ENCODE measurements at places on chromosomes 3 and 15.

DNA sequence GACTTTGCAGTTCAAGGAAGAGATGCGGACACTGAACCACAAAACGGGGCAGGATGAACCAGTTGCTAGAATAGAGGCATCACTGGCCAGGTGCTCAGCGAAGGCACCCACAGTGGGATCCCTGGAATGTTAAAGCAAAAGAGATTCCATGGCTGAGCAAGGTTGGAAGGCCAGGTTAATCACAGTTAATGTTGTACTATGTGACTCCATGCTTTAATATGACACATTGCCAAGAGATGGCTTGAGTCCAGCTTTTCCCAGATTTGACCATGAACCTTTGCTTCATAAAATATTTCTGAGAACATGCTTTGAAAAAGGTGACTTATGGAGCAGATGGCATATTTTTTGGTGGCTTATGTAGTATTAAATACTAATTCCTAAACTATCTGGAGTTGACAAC, 76.2 kb upstream of the CMTM7 start:
- DNase-seq = no peak

DNA sequence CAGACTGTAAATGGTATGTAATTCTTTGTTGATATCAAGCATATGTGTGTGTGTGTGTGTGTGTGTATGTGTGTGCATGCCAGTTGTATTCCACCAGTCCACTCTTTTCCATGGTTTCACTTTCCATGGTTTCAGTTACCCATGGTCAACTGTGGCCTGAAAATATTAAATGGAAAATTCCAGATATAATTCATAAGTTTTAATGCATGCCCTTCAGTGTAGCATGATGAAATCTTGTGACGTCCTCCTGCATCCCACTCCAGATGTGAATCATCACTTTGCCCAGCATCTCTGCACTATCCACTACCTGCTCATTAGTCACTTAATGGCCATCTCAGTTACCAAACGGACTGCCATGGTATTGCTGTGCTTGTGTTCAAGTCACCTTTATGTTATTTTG, 215.9 kb downstream of the GBE1 start:
- DNase-seq = no peak

DNA sequence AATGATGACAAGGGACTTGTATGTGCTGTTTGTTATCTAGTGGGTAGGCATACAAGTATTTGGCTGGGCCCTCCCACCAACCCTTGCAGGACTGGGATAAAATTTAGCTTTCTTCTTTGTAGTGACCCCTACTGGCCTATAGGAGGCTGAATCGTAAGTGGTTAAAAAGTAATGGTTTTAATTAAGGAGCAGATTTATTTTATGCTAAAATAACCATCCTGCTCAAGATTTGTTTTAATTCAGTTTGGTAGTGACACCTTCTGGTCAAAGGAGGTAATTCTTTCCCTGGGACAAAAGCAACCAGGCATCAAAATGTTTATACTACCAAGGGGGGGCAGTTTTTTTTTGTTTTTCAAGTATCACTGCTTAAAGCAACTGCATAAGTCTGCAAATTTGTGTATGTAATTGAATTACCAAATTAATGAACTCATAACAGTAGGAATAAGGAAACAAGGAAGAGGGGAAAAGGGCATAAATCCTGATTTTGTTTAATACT, 70.7 kb downstream of the TOP2B start:
- no peak for DNase-seq

DNA sequence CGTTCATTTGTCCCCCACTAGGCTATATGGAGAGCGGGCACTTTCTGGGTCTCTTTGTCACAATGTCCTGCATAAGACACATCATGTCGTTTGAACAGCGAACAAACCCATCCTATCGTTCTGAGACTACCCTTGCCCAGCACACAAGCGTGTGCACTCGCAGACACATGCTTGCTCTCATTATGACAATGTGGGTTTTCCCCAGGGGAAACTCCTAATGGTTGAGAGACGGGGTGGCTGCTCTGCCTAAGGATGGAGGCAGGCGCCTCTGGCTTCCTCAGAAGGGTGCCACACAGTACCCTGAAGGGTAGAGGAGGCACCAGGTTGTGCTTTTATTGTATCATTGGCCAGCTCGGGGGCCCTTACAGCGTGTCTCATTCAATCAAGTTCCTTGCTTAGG, 51.0 kb upstream of the MYZAP start:
- DNase-seq = no peak

DNA sequence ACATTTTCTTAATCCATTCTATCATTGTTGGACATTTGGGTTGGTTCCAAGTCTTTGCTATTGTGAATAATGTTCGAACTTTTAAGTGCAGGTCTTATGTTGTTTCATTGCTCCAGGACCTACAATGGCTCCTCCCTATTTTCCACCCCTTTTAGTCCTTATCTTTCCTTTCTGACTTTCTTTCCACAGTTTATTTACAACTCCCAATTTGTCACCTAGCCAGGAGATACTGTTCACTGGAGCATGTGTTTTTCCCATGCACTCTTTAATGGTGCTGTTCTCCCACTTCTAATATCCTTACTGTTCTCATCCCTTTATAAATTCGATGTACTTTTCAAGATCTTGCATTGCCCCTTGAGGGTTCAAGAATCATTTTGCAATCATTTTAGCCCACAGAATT, 290.0 kb downstream of the WDR72 start:
- no peak for DNase-seq

All from non-pigmented ciliary epithelial cell (primary cell).